Esophagus mucosa (tissue), 1 donor: ENCODE measurements at places on chromosomes 4 and X.
A peak's percentile ranks its signal among the peaks of the same experiment; 100 is the strongest.

DNA sequence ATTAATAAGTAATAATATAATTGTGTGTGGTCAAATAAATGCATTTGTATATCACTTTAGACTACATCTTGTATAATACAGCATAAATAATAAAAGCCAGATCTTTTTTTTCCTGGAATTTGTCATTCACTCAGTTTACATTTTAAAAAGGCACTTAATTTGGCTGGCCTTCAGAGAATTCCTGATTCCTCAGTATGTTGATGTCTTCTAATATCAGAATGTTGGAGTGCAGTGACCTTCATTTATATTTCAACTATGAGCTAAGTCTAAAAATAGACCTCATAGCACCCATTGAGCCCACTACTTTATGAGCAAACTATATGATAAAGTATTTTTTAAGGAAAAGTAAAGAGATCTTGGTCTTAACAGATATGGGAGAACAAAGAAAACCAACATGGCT lies 27.8 kb downstream of the ZNF330 start:
- ATAC-seq, result no peak

GRCh38 chr4:91256043-91256442 lies 1047.7 kb upstream of the GRID2 start:
- ATAC-seq, result no peak

DNA sequence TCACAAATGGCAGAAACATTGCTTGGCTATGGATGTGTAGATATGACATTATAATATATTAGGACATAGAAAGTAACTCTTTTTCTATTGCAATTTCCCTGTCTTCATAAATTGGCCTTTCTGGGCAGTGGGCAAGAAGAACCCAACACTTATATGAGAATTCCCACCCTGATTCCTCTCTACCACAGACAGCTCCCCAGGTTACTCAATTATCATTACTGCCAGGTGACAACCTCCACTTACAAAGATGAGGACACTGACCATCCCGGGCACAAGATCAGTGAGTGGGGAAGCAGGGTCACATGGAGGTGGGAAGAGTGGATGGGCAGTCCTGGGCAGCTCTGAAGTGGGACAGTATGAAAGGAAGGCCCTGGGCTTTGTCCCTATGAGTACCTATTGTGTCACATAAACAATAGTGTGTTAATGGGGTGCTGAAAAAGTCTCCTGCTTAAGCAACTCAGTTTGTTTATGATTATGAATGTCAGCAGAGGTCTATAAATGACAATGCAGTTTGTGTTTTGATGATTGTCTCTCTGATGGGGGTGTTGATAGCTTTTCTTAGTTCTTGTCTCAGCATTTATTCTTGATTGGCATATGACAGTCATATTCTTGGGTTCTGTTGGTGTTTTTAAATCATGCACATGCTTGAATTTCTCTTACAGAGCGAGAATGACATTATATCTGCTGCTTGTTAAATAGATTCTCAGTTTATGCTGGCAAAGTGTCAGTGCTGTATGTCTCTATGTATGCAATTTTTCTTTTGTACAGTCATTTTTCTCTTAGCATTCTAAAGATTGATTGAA lies 99.9 kb downstream of the SLIT2 start:
- ATAC-seq, result no peak

GRCh38 chrX:132612821-132613564 lies 124.2 kb upstream of the MBNL3 start:
- no peak for ATAC-seq

GRCh38 chrX:58025979-58026378 lies 115.7 kb upstream of the ZXDA start:
- no peak for ATAC-seq

GRCh38 chrX:118356154-118356701 lies 10.3 kb downstream of the WDR44 start:
- ATAC-seq, result no peak

GRCh38 chrX:142503967-142504643 lies 299.0 kb upstream of the MAGEC2 start:
- ATAC-seq, result no peak

DNA sequence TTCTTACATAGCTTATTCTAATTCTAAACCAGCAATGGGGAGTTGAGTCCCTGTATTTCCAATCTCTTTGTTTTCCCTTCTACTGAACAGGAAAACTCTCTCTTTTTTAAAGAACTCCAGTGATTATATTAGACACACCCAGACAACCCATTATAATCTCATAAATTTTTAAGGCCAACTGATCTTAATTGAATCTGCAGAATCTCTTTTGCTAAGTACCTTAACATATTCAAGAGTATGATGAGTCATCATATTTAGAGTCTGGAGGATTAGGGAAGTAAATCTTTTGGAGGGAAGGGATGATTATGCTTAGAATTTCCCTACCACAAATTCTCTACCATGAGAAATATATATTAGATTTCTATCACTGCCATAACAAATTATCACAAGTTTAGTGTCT lies 705.1 kb downstream of the CENPC start:
- no peak for ATAC-seq

GRCh38 chrX:43860646-43861370 lies 21.4 kb downstream of the MAOB start:
- ATAC-seq, result peak; percentile 31

GRCh38 chr4:118734491-118735205 lies 49.5 kb downstream of the METTL14 start:
- no peak for ATAC-seq

- no peak for ATAC-seq
Observed at GRCh38 chr4:177119021-177119471, 190.6 kb upstream of the NEIL3 start.

- no peak for ATAC-seq
Observed at GRCh38 chr4:165726831-165727230, 146.2 kb upstream of the TLL1 start.

DNA sequence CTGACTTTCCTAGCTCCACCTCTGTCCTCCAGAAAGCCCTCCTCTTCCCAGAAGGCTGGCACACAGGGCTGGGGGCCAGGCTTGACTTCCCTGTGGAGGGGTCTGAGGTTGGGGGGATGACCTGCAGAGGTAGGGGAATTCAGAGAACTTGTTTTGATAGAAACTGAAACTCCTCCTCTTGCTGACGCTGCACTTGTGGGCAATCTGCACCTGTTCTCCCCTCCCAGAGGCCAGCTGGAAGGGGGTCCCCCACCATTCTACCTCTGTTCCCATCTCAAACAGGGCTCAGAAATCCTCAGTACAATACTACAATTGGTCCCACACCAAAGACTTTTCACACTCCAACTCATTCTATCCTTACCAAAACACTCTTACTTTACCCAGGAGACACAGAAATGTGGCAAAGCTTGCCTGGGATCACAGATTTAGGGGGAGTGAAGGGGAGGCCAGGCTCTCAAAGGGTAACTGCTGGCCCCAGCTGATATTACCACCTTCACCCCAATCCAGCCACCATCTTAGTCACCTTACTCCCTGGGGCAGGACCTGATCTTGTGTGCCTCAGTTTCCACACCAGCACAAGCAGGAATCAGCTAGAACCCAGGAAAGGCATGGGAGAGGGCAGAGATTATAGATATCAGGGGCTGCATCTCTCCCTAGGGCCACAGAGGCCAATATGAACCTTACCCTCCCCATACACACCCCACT lies 18.5 kb downstream of the OTUD5 start:
- peak; percentile 26 for ATAC-seq

GRCh38 chr4:184362396-184362795 lies 112.0 kb downstream of the IRF2 start:
- ATAC-seq, result no peak

GRCh38 chr4:153791746-153792617 lies 3.1 kb upstream of the SFRP2 start:
- ATAC-seq, result peak; percentile 73

- no peak for ATAC-seq
Observed at GRCh38 chrX:46599051-46599560, 25.5 kb downstream of the CHST7 start.

DNA sequence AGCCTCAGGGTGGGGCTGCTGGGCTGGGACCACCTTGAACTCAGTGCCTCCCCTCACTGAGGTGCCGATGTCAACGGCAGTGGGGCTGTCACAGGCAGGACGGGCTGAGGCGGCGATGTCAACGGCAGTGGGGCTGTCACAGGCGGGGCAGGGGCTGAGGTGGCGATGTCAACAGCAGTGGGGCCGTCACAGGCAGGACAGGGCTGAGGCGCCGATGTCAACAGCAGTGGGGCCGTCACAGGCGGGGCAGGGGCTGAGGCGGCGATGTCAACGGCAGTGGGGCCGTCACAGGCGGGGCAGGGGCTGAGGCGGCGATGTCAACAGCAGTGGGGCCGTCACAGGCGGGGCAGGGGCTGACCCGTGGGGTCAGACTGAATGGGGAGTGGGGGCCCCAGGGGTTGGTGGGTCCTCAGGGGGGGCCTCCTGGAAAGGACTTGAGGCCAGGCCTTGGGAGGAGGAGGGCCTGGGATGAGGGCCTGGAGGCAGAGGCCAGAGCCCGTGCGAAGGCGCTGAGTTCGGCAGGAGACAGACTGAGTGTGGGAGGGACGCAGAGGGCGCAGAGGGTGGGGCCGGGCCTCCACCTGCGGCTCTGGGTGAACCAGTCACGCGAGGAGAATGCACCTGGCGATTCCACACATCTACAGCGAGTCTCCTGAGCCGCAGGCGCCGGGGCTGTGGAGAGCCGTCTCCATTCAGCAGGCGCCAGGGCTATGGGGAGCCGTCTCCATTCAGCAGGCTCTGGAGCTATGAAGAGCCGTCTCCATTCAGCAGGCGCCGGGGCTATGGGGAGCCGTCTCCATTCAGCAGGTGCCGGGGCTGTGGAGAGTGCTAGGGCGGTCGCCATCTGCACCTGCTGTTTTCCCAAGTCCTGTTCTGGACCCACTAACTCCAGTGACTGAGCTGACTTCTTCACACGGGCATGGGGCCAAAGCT lies 22.9 kb downstream of the ATP5ME start:
- ATAC-seq, result peak; percentile 57

DNA sequence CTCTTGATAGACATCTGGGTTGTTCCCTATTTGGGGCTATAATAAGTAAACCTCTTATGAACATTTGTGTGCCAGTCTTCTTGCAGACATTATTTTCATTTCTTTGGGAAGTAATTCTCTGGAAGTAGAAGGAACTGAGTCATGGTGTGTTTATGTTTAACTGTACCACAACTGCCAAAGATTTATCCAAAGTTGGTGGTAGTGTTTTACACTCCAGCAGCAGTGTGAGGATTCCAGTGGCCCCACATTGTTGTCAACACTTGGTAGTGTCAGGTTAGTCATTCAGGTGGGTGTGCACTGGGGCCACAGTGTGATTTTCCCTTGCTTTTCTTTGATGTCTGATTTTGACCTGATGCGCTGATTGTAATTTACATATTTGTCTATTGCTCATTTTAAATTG lies 5.0 kb upstream of the UVSSA start:
- ATAC-seq, result no peak

DNA sequence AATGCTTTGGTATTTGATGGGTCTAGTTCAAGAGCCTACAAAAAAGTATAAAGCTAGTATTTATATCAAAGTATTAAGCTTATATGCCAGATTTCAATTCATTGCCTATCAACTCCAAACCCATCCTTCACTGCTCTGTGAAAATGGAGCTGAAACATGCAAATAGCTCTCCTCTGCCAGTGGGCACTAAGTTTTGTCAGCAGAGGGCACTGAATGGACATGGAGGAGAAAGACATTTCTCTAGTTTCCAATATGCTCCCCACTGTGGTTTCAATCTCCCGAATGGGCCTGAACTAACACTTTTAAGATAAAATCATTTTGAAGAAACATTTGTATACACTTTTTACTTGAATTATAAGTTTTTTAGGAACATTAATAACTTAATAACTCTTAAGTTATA lies 12.4 kb downstream of the PPID start:
- ATAC-seq, result no peak

- ATAC-seq, result no peak
Observed at GRCh38 chr4:5724377-5724776, 13.4 kb downstream of the EVC start.
